ENCODE measurements at places on chromosomes 11 and 22.

- DNase-seq: no peak
Observed at GRCh38 chr11:14638561-14638960, 5.0 kb upstream of the PDE3B start.

- DNase-seq: no peak
Observed at GRCh38 chr22:41289671-41290070, 3.7 kb upstream of the RANGAP1 start.

DNA sequence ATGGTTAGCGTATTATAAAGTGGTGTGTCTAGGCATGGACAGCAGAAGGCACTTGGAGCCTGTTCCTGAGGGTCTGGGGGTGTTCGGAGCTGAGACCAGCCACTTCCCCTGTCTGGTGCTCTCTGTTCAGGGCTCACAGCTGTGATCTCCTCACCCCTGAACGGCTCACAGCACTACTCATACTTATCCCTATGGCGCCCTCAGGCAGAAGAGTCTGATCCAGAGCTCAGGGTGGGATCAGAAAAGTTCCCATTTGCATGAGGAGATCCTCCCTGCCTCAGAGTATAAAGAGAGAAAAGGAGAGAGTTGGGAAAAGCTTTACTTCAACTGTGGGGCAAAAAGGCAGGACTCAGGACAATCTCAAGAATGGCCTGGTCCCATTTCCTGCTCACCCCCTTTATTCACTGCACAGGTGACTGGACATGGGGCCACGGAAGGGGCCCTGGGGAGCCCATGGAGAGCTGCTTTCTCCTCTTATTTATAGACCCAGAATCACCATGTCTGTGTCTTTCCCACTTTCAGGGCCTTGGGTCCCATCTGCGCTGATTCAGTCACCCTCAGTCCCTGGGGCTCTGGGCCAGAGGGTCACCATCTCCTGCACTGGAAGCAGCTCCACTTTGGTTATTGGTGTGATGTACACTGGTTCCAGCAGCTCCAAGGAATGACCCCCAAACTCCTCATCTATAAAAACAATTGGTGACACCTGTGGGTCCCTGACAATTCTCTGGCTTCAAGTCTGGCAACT, 97.0 kb upstream of the TOP3B start:
- no peak for DNase-seq

DNA sequence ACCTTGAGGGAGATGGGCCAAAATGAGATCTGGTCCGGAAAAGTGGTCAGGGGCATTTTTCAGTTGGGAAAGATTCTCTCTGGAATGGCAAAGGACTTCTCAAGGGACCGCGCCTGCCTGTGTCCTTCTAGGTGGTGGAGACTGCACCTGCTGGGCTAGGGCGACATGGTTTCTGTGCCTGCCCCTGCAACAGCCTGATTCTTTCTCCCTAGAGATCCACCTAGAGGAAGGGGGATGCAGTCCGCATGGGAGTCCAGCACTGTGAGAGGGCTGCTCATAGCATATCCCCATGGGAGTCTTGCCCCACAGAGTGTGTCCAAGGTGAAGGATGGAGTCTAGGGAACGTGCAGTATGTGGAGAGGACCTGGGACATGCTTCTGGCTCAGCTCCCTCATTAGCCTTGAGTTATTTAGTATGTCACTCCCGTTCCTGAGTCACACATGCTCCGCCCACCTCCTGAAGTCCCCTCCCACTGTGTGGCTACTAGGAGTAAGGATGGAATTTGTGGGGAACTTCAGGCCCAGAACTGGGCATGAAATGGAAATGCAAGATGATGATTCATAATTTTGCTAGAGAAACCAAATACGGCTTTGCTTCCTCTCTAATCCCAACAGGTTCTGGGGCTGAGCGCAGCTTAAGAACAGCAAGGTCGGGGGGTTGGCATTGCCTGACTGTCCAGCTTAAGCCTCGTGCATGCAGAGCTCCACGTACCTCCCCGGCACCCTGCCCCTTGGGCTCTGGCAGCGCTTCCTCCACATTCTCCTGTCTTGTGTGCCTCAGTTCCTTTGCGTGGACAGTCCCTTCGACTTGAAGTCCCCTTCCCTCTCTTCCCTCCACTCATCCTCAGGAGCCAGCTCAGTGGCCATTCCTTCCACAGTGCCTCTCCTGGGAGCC, 35.0 kb downstream of the GRIK4 start:
- DNase-seq: no peak

- no peak for DNase-seq
Observed at GRCh38 chr11:111846636-111847035, 24.7 kb downstream of the ALG9 start.

GRCh38 chr11:27209562-27210005, 153.4 kb downstream of the CCDC34 start:
- no peak for DNase-seq

DNA sequence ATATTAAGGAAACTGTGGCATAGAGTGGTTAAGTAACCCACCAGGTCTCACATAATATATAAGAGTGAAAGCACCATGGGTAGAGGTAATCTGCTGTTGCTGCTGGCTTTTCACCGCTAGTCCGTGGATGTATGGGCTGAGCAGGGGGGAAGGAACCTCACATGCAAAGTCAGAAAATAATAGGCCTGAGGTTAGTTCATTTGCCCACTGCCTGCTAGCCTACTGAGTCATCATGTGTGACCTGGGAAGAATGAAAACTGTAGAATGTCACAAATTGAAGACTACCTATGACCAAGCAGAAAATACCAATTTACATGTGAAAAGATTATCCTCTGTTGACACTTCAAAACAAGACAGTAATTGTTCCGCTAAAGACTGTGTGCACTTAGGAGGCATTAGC, 560.1 kb upstream of the FAT3 start:
- DNase-seq: no peak

DNA sequence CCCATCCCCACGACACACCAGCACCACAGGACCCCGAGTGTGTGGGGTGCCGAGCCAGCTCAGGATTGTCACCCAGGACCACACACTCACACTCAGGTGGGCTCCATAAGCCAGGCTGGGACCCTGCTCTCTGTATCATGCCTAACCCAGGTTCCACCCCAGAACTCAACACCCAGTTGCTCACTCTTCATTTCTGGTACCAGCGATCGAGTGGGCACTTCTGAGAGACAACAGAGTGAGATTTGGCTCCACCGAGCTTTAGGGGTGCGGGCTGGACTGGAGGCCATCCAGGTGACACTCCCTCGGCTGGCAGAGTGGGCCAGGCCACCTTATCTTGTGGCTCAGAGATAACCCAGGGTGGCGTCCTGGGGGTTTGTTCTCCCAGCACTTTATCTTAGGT, 1323.8 kb downstream of the BRD1 start:
- DNase-seq: no peak

DNA sequence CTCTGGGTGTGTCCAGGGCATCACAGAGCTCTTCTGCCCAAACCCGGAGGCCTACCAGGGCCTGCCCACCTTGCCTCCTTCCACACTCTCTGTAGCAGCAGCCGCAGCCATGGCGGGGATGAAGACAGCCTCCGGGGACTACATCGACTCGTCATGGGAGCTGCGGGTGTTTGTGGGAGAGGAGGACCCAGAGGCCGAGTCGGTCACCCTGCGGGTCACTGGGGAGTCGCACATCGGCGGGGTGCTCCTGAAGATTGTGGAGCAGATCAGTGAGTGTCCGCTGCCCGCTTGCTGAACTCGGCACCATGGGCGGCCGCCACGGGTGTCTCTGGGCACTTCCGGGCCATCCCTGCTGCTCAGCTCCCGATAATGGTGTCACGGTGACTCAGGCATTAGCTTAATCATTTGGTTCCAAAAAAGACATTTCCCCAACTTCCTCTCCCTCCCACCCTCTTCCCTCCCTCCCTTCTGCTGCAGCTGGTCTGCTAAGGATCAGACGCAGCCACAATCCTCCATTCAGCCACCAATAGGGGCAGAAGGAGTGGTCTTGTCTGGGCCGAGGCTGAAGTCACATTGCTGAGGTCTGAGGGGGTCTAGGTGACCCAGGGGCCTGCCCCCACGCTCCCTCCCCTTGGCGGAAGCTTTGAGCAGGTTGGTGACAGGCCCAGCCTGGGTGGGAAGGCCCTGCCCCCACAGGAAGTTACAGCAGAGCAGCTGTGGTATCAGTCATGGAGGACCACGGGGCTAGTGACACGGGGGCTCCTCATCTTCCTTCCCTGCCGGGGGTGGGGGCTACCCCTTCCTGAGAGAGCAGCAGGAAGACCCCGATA, 950 bp downstream of the FERMT3 start:
- DNase-seq: peak; percentile 84
